ENCODE measurements at places on chromosomes 1 and 21.

DNA sequence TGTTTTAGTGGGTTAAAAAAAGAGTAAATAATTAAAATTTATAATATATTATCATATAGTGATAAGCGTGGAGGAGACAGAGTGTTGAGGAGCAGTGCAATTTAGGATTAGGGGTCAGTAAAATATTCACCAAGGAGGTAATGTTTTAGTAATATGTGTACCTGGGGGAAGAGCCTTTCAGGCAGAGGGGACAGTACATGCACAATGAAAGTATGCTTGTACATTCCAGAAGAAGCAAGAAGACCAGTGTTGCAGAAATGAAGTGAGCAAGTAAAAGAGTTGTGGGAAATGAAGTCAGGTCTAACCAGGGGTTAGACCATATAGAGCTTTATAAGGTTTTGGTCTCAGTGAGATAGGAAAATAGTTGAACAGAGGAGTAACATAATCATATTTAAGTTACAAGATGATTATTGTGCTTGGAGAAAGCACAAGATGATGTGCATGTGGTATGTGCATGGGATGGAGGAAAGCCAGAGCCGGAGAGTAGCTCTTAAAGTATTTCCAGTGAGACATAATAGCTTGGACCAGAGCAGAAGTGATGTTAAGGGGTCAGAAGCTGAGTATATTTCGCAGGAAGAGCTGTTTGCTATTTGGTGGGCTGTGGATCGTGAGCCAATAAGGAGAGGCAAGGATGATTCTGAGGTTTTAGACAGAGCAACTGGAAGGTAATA, 44.8 kb downstream of the SNX7 start:
- ATAC-seq: no peak

GRCh38 chr1:38153066-38153777, 106.6 kb upstream of the POU3F1 start:
- ATAC-seq: peak; percentile 82

- ATAC-seq: no peak
Observed at GRCh38 chr1:161966067-161966466, 57.6 kb downstream of the OLFML2B start.

DNA sequence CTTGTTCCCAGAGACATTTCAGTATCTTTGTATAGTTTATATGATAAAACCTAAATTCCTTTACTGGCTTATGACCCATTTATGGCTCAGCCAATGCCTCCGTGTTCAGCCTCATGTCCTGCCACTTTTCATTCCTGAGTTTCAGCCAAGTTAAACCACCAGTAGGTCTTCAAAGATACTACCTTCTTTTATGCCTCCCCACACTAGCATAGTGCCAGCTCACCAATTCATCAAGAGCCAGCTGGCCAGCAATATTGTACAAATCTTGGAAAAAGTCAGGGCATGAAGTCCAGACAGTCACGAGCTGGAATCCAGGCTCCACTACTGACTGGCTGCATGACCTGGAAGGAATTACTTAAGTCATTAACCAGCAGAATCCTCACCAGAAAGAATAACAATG, 446.0 kb downstream of the GPATCH2 start:
- ATAC-seq: no peak

DNA sequence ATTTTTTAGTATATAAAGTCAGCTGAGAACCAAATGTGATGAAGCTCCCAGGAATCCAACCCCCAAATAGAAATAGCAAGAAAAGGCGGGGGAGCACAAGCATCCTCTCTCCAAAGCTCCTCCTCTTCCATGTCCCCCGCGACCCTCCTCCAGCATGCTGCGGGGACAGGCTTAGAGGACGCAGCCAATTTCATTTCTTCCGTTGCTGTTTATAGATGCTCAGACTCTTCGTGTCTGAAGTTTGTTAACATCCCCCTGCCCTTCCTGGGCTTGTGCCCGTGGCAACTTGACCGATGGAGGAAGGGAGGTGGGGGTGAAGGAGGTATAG, 754 bp upstream of the NPPA start:
- ATAC-seq: no peak

- ATAC-seq: no peak
Observed at GRCh38 chr1:53024117-53024516, 37.9 kb upstream of the PODN start.

GRCh38 chr1:214496126-214496525, 55.3 kb downstream of the PTPN14 start:
- no peak for ATAC-seq

GRCh38 chr1:52296345-52296744, 69.7 kb downstream of the CC2D1B start:
- ATAC-seq: peak; percentile 78

DNA sequence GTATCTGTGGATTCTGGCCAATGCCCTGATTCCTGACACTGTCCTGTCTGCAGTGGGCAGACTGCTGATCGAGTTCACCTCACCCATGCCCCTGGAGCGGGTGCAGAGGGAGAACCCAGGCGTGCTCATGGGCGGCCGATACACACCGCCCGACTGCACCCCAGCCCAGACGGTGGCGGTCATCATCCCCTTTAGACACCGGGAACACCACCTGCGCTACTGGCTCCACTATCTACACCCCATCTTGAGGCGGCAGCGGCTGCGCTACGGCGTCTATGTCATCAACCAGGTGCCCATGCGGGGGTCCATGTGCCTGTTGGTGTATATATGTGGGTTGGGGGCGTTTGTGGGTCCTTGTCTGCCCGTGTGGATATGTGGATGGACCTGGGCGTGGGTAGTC, 2.6 kb downstream of the B4GALT2 start:
- no peak for ATAC-seq
